ENCODE measurements at places on chromosomes 4 and X.

DNA sequence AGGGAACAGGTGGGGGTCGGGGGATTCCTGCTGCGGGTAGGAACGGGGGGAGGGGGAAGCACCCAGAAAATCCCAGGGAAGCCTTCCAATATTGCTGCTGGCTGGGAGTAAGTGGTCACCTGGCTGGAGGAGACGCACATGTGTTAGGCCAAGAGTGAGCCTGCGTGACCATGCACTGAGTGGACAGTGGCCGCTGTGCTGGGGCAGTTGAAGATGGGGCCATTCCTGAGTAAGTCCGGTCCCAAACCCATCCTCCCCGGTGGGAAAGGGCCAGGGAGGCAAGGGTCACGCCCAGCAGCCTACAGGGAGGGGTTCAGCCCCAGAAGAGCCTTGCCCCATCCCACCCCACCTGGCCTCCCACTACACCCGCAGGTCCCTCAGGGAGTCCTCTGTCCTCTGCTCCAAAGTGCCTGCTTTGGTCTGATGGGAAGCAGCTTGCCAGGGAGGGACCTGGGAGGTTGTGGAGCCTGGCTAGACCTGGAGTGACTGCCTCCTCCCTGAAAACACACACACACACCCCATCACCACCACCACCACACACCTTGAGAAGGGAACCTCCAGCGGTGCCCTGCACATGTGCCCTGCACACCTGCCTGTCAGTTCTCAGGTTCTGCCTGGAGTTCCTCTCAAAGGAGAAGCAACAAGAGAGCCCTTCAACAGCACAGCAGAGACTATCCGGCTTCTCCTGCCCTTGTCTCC, 6.1 kb downstream of the L1CAM start:
- DNase-seq: no peak

DNA sequence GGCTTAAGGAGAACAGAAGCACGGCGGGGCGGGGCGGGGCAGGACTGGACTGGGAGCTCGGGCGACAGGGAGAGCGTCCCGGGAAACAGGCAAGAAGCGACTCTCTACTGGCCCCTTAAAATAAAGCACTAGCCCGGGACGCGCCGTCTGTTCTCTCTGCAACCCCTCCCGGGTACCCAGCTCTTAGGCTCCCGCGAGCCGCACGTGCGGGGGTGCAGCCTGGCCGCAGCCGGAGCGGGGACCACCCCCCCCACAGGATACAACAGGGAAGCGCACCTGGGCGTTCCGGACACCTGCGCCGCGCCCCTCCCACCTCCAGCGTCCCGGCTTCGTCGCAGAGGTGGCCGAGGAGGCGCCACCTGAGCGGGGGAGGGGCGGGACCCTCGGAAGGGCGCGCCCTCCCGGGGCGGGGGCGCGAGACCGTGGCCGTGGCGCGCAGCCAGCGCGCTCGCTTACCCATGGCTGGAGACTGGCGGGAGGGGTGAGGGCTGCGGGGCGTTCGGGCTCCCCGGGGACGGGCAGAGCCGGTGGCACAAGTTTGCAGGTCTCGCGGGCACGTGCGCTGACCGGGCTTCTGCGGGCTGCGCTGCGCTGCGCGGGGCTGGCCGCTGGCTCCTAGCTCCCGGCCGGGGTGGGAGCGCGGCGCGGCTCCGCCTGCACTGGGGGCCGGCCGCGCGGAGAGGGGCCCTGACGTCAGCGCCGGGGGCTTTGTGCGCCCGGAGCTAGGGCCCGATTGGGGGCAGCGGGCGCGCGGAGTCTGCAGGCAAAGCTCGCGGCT, 91.5 kb downstream of the GEMIN8 start:
- no peak for DNase-seq

GRCh38 chr4:182175788-182176519, 67.2 kb upstream of the TENM3 start:
- no peak for DNase-seq

DNA sequence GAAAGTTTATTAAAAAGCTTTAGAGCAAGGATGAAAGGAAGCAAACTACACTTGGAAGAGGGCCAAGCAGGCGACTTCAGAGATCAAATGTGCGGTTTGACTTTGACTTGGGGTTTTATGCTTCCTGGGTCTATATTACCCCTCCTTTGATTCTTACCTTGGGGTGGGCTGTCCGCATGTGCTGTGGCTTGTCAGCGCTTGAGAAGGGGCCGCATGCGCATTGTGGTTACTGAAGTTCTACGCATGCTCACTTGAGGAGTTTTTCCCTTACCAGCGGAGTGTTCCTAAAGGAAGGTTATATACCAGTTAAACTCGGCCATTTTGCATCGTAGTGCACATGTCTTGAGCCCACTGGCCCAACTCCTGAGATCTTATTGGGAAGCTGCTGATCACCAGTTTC, 9.9 kb downstream of the ZNF157 start:
- DNase-seq: peak; percentile 77

DNA sequence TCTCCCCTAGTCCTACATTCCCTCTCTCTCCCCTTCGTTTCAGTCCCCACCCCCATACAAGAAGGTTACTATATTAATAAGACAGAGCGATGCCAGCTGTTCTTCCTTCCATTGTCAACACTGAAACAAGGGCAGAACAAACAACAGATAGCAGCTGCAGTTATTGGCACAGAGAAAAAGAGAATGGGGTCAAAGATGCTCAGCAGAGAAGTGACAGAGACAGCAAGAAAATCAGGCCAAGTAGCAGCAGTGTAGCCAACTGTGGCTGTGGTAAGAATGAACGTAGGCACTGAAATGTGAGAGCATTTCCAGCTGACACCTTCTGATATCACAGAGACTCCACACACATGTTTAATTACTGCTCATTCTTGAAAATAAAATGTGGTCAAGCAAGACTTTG, 641.8 kb downstream of the FSTL5 start:
- DNase-seq: no peak

DNA sequence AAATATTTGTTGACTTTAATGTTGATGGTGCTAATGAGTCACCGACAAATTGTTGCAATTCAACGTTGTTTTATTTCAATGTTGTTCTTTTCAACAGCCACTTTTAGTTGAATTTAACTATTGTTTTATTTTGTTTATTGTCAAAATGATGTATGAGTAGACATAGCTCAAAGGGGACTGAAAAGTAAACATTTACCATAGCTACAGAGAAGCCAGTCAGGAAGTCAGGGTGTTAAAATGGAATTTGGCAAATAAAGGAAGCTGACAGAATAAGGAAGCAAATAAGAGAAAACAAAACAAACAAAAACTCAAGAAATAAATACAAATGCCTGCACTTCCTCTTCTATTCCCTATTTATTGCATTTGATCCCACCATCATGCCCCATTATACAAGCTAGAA, 648.4 kb upstream of the HTR2C start:
- no peak for DNase-seq

DNA sequence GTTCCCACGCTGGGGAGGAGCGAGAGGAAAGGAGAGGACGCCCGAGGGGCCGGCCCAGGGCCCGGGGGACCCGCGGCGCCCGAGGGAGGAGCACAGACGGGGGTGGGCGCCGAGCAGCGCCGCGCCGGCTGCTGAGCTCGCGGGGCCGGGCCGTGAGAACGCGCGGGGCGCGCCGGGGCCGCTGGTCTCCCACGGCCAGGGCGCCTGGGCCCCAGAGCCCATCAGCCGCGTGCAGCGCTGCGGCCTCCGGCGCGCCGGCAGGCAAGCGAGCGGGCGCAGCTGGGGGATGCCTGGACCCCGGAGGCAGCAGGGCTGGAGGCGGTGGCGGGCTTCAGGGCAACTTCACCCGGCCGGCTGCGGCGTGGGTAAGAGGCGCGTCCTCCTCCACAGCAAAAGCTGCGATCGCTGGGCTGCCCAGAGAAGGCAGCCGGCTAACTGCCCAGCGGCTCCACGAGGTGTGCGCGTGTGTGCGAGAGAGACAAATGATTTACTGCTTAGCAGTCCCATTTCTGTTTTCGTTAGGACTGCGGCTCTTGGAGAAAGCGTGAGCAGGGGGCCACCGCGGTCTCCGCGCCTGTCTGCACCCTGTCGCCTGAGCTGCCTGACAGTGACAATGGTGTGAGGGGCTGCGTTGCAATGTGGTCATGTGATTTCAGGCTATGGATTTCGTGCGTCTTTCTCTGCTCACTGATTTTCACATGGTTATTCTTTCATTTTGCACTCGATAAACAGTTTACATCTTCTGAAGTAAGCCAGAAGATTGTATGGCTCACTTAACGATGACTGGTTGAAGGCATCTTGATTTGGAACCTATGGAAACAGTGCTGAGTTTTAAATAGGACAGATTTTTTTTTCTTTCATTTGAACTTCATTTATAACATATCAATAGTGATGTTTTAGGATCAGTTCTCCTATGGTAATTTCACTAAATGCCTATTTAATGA, 1.2 kb downstream of the GUCY1A1 start:
- DNase-seq: peak; percentile 55

DNA sequence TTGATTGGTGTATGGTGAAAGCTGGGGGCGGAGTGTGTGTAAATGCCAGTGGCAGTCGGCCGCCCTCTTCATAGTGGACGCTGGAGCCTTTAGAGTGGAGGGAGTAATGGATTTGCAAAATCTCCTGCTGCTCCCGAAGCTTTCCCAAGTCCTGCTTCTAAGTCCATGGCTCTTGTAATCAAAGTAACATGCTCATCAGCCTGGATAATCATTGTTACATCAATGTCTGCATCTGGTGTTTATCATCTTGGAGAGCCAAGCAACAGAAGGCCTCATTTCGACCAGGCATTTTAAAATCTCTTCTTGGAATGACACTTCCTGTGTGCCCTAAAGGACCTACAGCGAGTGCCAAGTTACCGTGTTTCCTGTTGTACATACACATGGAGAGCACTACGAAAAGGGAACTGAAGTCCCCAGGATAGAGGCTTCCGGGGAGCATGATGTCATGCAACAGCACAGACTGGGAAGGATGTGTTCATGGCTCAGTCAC, 32.2 kb downstream of the UNC5C start:
- no peak for DNase-seq

DNA sequence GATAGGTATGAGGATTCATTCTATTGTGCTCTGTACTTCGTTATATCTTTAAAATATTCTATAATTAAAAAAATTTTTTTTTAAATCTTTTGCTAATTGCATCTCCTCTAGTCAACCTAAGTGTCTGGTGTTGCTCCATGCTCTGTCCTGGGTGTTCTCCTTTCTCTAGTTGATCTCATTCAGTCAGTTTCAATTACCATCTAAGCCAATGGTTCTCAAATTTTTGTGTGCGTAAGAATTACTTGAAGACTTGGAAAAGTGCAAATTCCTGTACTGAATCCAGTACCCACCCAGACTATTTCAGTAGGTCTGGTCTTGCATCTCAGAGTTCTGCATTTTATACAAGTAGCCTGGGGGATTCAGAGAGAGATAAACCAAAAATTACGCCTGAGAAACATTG, 6.7 kb downstream of the TMPRSS11D start:
- no peak for DNase-seq

GRCh38 chr4:97942951-97943350, 200.3 kb downstream of the STPG2 start:
- no peak for DNase-seq

DNA sequence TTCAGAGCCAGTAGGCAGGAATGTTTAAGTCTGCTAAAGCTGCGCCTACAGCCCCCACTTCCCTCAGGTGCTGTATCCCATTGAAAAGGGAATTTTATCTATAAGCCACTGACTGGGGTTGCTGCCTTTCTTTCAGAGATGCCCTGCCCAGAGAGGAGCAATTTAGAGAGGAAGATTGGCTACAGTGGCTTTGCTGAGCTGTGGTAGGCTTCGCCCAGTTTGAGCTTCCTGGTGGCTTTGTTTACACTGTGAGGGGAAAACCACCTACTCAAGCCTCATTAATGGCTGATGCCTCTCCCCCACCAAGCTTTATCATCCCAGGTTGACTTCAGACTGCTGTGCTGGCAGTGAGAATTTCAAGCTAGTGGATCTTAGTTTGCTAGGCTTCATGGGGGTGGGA, 67.7 kb upstream of the PRDM5 start:
- no peak for DNase-seq

DNA sequence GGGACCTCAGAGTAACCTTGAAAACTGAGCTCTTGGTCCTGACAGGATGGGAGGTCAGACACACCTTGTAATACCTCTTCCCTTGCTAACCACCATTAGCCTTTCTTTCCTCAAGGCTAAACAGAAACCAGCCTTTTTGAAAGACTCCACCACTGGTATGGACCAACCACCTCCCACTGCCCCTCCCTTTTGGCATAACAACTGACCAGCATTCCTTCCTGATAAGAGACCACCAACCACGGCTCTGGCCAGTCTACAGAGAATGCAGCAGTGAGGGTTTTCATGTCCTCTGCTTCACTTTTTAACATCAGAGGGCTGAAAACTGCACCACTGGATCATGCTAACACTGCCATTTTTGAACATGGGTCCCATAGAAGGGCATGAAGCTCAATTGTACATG, 100.2 kb upstream of the MID1IP1 start:
- DNase-seq: no peak

GRCh38 chr4:64121803-64122202, 287.4 kb downstream of the TECRL start:
- no peak for DNase-seq

- DNase-seq: no peak
These were observed 31.0 kb downstream of the SLC9B1 start for GRCh38 chr4:102988429-102989020.

- no peak for DNase-seq
These were observed 432.0 kb downstream of the GLUD2 start for GRCh38 chrX:121479406-121479805.

Measured in naive thymus-derived CD8-positive, alpha-beta T cell (primary cell).